ENCODE measurements at places on chromosomes 1 and 21.
A peak's percentile ranks its signal among the peaks of the same experiment; 100 is the strongest.

GRCh38 chr1:41783189-41783639 lies 135.5 kb downstream of the HIVEP3 start:
- DNase-seq, result no peak

GRCh38 chr1:31006747-31007146 lies 58.8 kb downstream of the PUM1 start:
- DNase-seq, result no peak

DNA sequence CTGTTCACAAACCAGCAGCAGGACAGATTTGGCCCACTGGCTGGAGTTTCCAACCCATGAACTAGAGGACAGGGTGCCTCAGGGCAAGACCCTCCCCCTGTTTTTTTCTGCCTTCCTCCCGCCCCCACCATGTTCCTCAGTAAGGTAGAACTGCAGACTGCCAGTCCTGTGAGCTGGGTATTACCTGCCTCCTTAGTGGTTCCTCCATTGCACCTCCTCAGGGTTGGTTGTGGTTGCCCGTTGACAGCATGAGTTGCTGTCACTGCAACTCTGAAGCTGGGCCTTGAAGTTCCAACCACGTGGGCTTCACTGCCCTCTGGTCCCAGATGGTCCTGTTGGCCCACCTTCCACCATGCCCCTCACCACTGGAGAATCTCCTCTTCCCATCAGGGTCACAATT lies 28.8 kb downstream of the TENT5C start:
- DNase-seq, result no peak

GRCh38 chr1:89600451-89601224 lies 32.3 kb upstream of the LRRC8C start:
- no peak for DNase-seq

DNA sequence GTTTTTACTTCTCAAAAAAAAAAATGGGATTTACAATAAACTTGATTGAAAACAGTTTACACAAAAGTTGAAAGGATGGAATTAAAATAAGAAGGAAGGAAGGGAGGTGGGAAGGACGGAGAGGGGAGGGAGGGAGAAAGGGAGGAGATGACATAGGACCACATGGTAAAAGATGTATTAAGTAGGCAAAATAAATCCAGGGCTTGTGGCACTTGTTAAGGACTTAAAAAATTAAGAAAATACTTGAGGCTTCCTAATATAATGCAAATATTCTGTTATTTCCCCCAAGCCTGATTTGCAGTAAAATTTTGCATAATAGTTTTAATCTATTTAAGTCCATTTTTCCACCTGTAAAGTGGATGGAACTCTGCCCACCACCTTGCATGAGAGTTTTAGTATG lies 27.5 kb downstream of the SLC30A10 start:
- no peak for DNase-seq

GRCh38 chr1:191869790-191870312 lies 288.4 kb upstream of the RGS18 start:
- DNase-seq, result no peak

GRCh38 chr1:26953374-26953773 lies 6.9 kb downstream of the KDF1 start:
- no peak for DNase-seq

GRCh38 chr1:57600424-57600823 lies 176.6 kb upstream of the DAB1 start:
- DNase-seq, result no peak

- peak; percentile 54 for DNase-seq
Measured at GRCh38 chr1:60903591-60903990, 178.8 kb upstream of the NFIA start.

GRCh38 chr1:169202791-169203665 lies 96.5 kb downstream of the ATP1B1 start:
- no peak for DNase-seq

GRCh38 chr1:209086486-209087192 lies 496.9 kb upstream of the CAMK1G start:
- no peak for DNase-seq

DNA sequence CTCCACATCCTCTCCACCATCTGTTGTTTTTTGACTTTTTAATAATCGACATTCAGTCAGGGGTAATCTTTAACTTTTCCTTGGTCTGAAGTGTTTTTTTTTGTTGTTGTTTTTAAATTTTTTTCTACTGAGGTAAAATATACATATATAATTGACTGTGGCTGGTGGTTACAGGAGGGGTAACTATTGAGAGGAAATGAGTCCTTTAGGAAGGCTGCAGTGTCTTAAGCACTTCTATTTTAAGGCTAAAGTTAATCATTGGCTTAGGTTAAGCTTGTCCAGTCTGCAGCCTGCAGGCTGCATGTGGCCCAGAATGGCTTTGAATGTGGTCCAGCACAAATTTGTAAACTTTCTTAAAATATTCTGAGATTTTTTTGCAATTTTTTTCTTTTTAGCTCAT lies 172.5 kb downstream of the CTH start:
- DNase-seq, result no peak

- DNase-seq, result no peak
Measured at GRCh38 chr1:41582004-41582325, 97.5 kb upstream of the EDN2 start.
